ENCODE measurements at places on chromosomes 2 and 18.
A peak's percentile ranks its signal among the peaks of the same experiment; 100 is the strongest.

DNA sequence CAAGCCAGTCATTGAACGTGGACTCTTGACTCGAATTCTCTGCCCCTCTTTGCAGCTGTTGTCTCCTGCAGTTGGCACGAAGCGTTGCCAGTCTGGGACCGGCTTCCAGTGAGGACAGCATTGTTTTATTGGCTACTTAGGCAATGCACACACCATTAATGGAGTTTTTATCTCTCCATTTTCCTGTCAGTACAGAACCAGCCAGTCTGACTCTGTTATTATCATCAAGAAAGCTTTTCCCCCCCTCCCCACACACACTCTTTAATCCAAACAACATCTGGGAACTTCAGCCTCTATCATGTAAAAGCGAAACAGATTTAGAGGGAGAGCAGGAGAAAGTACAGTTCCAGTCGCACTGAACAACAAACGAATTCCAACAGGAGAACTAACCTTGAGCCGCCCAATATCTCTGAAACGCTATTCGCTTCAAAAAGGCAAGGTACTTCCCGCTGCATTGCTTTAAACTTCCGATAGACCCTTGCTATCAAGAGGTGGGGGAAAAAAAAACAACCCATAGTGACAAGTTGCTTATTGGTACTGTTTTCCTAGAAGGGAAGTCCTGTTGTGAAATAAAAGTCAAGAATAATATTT, 38.2 kb downstream of the ACVR1 start:
- ATAC-seq = no peak

DNA sequence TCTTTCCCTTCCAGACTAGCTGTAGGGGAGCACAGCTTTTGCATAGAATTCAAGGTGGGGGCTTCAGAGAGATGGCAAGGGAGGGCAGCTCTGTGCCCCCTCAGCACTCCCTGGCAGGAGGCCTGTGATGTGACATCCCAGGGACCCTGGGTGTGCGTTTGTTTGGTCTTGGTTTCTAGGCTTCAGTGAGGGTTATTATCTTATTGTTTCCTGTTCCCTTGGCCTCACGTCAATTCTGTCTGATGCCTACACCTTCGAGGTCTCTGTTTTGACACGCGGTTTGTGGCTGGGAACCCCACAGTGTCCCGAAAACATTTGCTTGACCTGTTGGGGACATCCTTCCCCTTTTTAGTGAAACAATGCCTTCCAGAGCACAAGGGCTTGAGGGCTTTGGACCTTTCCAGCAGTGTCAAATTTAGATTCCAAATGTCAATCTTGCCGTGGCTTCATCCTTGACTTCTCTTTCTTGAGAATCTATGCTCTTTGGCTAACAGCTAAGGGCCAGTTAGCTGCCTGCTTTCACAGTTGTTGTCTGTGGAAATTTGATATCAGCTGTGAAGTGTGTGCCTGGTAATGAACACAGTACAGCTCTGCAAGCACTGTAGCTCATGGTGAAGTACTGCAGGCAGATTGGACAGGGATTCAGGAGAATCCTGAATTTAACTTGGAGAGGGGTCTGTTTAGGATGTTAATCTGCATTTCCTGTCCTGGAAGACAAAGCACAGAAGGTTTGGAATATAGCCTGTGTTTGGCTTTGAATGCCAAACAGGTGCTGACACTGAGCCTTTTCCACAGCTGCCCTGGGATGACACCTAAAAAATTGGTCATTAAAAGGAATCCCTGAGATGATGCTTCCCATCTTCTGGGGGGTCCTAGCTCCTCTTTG, 108.2 kb upstream of the CXCR4 start:
- ATAC-seq = no peak

GRCh38 chr2:80199504-80199903, 105.0 kb downstream of the LRRTM1 start:
- no peak for ATAC-seq

- no peak for ATAC-seq
These were observed 26.1 kb downstream of the NIFK start for GRCh38 chr2:121710470-121711170.

DNA sequence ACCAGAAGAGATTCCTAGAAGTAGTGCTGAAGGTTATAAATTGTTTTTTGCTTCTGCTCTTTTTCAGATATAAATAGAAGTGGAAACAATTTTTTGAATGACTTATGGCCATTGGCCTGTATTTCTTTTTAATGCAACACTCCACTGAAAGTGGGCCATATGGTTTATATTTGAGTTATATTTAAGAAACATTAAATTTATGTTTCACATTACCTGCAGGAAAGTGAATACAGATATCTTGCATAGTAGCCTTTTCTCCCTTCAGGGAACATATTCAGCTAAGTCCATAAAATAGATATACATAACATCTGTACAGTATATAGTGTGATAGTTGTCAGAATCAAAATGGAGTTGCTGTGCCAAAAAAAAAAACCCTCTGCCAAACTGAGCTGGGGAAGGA, 53.1 kb upstream of the EFEMP1 start:
- no peak for ATAC-seq

DNA sequence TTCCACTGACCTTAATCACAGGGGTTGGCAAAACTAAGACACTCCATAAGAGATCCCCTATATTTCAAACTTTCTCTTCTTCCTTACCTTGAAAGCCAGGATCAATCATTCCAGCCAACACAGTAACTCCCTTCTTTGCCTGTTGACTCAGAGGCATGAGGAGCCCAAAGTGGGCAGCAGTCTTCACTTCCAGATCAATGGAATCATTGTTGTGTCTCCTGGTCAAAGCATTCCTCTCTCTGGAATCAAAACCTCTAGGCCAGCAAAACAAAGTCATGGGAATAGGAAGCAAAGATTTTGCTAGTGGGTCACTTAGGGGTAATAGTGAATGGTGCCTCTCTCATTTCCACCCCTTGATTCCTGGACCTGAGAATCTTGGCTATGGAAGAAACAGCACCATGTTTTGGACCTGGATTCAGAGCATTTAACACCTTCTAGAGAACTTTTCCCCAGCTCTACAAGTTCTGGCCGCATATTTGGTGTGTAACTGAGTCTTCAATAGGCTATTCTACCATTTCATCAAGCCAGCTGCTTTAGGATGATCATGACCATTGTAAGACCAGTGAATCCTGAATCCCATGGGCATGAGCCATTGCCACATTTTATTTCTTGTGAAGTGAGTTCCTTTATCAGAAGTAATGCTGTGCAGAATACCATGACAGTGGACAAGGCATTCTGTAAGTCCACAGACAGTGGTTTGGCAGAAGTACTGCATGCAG, 65.7 kb upstream of the SERPINE2 start:
- ATAC-seq = no peak

GRCh38 chr18:13945811-13946210, 30.5 kb upstream of the MC2R start:
- no peak for ATAC-seq

- ATAC-seq = no peak
These were observed 99.8 kb downstream of the TACR1 start for GRCh38 chr2:75099521-75099922.

- peak; percentile 51 for ATAC-seq
These were observed 50.3 kb downstream of the ARHGAP25 start for GRCh38 chr2:68784915-68785314.

GRCh38 chr2:179263446-179264367, 925 bp downstream of the SESTD1 start:
- peak; percentile 26 for ATAC-seq

All from gastroesophageal sphincter (tissue), 4 donors.